Stimulated activated CD8-positive, alpha-beta memory T cell treated with anti-CD3 and anti-CD28 coated beads, Interleukin-4, amount 100 ng/mL, for 1 hour (primary cell): ENCODE measurements at places on chromosomes 5 and 9.

DNA sequence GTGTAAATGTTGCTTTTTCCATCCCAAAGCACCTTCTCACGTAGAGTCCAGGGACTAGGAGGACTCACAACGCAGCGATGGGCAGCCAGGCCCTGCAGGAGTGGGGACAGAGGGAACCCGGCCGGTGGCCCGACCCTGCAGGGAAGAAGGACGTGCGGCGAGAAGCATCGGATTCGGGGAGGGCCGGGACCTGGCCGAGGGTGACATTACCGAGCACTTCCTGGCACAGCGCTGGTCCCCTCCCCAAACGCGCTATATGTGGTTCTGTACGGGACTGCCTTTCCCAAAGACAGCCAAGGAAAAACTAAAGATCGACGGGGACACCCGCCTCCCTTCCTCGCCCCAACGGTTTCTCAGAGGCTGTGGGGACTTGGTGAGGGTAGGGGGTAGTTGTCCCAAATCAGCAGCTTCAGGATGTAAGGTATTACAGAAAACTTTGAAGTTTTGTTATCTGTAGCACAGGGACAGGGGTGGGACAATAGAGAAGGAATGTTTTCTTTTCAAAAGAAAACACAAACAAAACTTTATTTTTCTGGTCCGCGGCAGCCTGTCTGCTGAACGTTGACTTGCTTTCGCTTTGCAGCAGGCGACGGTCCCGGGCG, 887 bp upstream of the MAP3K1 start:
- no peak for DNase-seq

- no peak for DNase-seq
These were observed 566.7 kb downstream of the CCDC171 start for GRCh38 chr9:16119261-16120230.

GRCh38 chr5:36883894-36884462, 7.4 kb downstream of the NIPBL start:
- DNase-seq = no peak

DNA sequence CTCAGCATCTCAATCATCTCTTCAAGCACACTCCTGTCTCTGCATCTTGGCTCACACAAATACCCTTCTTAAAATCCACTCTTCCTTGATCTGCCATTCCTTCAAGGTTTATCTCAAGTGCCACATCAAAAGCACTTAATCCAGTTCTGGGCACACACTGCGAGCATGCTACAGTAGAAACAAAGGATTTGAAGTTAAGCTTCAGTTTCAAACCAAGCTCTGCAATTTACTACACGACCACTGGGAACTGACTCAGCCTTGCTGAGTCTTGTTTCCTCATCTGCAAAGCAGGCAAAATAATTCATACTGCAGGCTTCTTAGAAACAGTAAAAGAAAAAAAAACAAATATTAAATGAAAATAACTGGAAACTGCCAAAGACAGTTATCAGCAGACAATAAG, 50.5 kb upstream of the CTNNAL1 start:
- no peak for DNase-seq

GRCh38 chr5:108743319-108743718, 4.4 kb upstream of the FER start:
- DNase-seq = no peak

DNA sequence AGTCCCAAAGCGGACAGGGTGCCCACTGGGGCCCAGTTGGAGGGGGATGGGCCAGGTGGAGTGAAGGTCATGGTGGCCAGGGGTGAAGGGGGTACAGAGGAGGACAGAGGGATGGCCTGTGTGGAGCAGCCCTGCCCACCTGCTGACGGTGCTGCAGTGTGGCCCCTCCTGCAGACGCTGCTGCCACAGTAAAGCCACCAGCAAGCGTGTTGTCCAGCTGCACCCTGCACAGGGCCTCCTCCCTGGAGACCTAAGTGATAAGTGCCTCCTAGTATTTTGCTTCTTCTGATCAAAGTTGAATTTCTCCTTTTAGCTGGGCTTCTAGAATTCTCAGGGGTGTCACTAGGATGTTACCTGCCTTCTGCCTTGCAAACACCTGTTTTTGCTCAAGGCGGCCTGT, 299.3 kb upstream of the IRX4 start:
- DNase-seq = no peak

- no peak for DNase-seq
These were observed 480.0 kb downstream of the CCDC171 start for GRCh38 chr9:16032799-16033198.

- no peak for DNase-seq
These were observed 137.8 kb downstream of the CEP120 start for GRCh38 chr5:123285122-123286023.

DNA sequence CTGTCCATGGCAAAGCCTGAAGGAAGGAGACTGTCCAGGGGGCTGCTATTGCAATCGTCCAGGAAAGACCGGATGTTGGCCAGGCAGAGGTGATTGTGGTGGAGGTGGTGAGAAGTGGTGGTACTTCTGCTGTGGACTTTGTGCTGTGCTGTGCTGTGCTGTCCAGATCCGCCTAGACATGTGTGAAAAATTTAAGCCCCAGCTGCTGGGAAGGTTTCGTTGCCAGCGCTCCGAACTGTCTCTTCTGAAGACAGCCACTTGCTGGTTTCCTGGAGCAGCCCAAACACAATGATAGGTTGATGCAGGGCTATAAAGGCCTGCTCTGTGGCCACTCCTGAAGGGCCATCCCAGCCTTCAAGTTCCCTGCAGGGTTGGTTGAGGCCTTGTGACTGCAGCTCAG, 223.0 kb upstream of the MPDZ start:
- DNase-seq = no peak

GRCh38 chr9:1332156-1332555, 282.0 kb downstream of the DMRT2 start:
- no peak for DNase-seq

- DNase-seq = no peak
These were observed 66.2 kb downstream of the ARHGEF28 start for GRCh38 chr5:73692166-73692640.

GRCh38 chr9:116243708-116244107, 90.1 kb downstream of the PAPPA start:
- no peak for DNase-seq

- no peak for DNase-seq
These were observed 175.1 kb upstream of the MAP1B start for GRCh38 chr5:71932131-71932654.

GRCh38 chr9:120655005-120655622, 59.2 kb downstream of the MEGF9 start:
- DNase-seq = no peak

- no peak for DNase-seq
These were observed 138.9 kb downstream of the RASEF start for GRCh38 chr9:82923912-82924605.

DNA sequence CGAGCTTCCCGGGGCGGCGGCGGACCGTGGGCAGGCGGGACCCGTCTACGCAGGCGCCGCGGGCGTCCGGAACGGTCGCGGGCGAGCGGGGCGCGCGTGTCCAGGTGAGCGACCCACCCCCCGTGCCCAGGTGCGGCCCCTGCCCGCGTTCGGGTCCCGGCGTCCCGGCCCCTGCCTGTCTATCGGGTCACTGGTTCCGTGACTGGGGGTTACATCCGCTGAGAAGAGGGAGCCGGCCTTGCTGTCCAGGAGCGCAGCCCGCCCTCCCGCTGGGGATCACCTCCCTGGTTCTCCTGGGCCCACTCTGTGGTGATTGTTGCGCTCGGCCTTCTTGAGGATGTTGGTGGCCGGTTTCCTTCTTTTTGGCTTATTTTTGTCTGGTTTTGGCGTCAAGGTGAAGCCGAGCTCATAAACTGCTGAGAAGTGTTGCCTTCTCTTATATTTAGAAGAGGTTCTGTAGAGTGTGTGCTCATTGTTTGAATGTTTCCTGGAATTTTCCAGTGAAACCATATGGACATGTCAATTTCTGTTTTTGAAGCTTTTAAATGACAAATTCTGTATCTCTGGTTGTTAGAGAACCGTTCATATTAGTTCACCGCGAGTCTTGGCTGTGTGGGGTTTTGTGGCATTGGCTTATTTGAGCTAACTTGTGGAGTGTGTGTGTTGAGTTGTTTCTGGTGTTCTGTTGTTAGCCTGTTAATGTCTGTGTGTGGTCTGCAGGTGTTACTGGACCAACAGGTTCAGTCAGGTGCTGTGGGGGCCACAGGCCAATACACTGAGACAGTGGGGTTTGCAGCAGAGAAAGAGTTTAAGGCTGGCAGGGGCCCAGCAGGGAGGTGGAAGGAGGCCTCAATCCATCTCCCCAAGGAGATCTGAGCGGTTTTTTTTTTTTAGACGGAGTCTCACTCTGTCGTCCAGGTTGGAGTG, 621 bp downstream of the CEP72 start:
- no peak for DNase-seq

DNA sequence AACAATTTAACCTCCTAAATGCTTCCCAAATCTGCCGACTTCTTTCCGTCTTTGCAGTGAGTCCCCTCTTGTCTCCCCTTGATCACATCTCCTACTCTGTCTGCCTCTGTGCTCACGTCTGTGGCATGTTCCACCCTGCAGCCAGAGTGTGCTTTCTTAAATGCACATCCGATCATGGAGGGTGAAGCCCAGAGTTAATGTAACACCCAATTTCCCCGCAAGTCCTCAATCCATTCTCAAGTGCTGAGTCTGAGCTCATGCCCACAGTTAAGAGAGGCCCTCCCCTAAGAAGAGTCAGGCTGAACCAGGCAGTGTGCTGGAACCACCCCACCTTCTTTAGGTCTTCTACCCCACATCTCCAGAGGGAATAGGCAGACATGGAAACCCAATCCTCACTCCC, 164.8 kb downstream of the EPB41L4A start:
- no peak for DNase-seq

- no peak for DNase-seq
These were observed 52.0 kb upstream of the DAPK1 start for GRCh38 chr9:87445646-87446045.

DNA sequence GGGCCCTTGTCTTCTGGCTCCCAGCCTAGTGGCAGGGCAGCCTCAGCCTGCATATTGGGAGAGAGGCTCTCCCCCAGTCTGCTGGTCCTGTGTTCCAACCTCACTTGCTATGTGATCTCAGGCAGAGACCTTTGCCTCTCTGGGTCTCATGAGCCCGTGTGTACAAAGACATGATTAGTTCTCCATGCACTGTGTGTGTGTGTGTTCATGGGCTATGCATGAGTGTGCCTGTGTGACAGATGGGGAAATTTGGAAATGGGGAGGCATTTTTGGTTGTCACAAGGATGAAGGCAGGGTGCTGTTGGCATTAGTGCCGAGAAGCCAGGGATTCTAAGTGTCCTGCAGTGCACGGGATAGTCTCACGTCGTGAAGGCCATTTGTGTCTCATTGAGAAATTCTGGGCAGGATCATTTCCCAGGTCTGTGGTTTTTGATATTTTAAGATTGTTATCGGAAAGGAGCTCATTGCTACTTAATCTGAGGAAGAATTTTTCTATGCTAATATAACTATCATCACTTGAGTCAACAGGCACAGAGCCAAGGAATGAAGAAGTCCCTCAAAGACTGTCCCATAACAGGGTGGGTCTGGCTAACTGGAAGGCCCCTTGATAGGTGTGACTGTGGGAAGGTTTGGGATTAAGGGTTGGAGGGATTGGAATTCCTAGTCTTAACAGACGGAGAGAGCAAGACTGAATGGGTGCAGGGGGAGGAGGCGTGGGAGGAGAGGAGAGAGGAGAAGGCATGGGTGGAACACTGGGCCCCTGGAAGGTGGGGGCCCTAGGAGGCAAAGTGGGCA, 168.5 kb downstream of the RGS3 start:
- DNase-seq = no peak

DNA sequence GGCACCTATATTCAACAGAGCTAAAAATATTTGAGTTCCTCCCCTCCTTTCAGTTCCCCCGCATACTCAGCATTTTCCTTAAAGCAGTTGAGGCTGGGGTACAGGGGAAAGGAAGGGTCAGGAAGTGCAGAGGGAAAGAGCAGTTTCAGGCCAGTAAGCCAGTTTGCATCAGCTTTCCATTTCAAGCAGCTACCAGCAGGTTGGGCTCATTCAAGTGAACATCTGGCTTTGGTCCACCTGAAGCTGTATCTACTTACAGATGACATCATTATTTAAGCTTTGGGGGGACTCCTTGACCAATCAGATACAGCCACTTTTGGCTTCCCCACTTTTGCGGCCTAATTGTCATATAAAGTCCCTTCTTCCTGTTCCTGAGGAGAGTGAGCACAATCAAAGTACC, 8.2 kb upstream of the ACO1 start:
- DNase-seq = no peak

GRCh38 chr5:61906820-61907219, 399.2 kb upstream of the KIF2A start:
- DNase-seq = no peak

- DNase-seq = no peak
These were observed 3.1 kb upstream of the ZCCHC10 start for GRCh38 chr5:133029416-133029815.

DNA sequence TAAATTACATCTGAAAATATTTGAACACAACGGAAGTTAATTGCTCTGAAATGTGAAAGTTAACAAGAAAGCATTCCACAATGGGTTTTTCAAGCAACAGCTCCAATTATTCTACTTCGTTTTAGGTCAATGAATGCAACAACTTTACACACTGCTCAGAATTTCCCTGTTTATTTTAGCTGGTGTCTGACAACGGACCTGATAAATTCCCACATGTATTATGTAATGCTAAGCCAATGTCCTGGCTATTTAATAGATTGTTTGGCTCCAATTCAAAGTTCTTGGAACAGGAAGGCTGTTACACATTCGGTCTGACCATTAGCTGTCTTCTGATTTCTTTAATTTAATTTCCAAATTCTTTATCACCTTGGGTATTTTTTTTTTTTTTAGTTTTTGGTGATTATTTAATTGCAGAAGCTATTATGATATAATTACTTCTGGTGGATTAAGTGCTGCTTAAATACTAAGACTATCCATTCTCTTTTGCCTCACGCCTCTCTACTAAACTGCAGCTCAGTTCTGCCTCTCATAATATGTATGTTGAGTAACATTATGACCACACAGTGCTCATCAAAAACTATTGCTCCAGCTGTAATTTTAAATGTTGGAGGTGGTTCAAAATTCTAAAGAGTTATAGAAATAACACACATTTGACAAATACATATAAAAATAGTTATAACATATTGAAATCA, 57.9 kb downstream of the MEF2C start:
- DNase-seq = no peak

GRCh38 chr9:133731876-133732638, 6.1 kb downstream of the SARDH start:
- DNase-seq = no peak

DNA sequence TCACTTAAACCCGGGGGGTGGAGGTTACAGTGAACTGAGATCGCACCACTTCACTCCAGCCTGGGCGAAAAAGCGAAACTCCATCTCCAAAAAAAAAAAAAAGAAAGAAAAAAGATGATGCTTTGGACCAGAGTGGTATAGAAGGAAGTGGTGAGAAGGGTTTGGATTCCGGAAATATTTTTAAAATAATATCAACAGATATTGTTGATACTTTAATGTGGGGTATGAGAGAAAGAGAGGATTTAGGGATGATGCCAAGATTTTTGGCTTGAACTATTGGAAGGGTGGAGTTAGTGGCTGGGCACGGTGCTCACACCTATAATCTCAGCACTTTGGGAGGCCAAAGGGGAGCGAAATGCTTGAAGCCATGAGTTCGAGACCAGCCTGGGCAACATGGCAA, 49.6 kb upstream of the PLIN2 start:
- no peak for DNase-seq

DNA sequence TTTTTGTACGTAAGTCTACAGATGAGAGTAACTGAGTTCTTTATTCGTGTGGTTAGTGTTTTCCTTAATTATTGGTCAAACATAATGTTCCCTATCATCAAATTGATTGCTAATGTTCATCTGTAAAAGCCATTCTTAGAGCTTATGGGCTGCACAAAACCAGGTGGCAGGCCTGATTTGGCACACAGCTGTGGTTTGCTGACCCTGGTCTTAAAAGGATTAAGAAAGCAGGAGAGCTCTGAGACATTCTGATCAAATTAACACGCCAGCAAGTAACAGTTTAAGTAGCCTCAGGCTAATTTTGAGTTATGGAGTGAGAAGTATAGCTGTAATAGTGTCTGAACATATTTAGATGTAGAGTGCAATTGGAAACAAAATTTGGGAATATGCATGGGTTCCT, 63.2 kb downstream of the PRR16 start:
- no peak for DNase-seq
